ENCODE measurements at places on chromosomes 6 and 20.

GRCh38 chr6:42748203-42748898 lies 2.4 kb upstream of the TBCC start:
- no peak for DNase-seq

GRCh38 chr6:161361529-161361928 lies 87.7 kb upstream of the AGPAT4 start:
- DNase-seq: no peak

- no peak for DNase-seq
Measured at GRCh38 chr20:4870906-4871305, 130.4 kb downstream of the SLC23A2 start.

DNA sequence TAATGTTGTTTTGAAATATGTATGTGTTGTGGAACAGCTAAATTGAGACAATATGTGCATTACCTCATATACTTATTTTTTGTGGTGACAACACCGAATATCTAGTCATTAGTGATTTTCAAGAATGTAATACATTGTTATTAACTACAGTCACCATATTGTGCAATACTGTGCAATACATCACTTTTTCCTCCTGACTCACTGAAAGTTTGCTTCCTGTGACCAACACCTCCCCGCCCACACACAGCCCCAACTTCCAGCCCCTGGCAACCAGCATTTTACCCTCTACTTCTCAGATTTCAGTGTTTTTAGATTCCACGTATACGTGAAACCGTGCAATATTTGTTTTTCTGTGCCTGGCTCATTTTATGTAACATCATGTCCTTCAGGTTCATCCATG lies 627.9 kb downstream of the PRKN start:
- DNase-seq: no peak

GRCh38 chr20:45968801-45969711 lies 2.9 kb downstream of the ZNF335 start:
- DNase-seq: no peak

- peak; percentile 29 for DNase-seq
Measured at GRCh38 chr20:51500311-51500710, 42.2 kb downstream of the NFATC2 start.

DNA sequence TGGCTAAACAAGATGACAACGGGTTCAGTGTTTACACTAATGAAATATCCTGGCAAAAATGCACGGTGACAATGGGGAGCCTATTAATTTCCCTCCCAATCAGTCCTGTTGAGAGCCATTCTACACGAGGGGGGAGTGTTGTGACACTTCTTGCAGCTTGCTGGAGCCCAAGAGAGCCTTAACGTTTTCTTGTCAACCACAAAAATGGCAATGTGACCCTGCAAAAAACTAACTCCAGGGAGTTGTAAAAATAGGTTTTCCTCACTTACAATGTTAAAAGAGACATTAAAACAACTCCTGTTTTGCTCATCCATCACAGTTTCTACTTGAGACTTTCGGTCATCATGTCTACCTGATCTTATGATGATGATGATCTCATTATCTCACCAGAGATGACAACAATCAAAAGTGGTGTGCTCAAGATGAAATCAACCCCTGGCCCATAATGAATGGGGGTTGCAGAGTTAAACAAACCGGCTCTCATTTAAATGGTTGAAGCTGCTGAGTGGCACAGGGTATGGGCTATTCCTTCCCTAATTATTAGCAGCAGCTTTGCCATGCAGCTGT lies 57.9 kb downstream of the GJA10 start:
- no peak for DNase-seq

DNA sequence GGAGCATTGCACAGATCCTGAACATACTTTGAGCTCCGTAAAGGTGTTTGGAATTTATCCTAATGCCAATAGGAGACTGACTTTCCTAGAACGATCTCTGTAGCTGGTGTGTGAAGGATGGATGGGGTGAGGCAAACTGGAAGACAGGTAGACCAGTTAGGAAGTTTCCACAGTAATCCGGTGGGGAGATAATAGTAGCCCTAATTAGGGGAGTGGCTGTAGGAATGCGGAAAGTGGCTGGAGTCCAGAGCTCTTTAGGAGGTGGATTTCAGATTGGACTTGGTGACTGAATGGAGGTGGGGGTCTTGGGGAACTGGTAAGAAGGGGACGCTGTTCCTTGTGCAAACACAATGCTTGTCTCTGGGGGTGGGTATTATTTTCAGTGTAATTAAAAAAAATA lies 146.3 kb downstream of the SOX4 start:
- no peak for DNase-seq

GRCh38 chr6:74976026-74976425 lies 229.8 kb downstream of the COL12A1 start:
- no peak for DNase-seq

DNA sequence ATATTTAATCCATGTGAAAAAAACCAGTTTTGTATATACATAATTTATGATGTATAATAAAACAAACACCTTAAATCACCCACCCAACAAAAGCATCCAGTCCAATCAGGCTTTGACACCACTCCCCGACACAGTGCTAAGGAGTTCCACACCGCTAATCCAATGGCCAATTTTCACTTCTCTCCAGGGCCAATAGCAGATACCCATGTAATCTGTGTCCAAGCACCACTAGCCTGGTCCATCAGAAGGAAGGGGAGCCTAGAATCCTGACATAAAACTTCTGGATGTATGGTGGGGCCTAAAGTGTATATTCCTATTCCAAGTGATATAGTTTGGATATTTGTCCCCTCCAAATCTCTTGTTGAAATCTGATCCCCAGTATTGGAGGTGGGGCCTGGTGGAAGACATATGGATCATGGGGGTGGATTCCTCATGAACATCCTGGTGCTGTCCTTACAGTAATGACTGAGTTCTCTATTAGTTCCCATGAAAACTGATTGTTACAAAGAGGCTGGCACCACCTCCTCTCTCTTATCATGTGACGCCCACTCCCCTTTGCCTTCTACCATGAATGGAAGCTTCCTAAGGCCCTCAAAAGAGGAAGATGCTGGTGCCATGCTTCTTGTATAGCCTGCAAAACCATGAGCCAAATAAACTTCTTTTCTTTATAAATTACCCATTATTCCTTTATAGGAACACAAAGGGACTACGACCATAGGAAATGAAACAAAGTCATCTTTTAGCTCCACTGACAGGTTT lies 20.8 kb downstream of the RALGAPA2 start:
- no peak for DNase-seq

DNA sequence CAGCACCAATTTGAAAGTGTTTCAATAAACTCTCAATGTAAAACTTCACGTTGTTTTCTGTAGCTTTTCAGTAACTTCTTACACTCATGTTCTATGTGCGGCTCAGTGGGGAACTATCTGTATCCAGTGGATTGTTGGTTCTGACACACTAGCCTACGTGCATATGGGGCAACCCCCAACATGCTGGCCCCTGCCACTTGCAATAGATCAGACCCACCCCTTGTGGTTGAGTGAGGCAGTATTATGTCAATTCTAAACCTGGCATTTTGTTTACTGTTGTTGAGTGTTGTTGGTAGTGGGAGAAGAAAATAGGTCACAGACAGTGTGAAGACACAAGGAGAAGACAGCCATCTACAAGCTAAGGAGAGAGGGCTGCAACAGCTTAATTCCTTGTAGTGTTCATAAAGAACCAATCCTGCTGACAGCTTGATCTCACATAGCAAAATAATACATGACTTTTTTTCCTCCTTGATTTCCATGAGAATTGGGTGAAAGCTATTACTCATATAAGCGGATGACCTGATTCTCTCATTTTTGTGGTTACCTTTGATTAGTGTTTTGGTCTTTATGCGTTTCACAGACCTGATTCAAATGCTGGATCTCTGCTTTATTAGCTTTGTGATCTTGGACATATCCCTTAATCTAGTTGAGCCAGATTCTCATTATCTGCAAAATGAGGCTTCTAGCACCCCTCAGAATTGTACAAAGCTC lies 320.4 kb downstream of the LAMA2 start:
- DNase-seq: no peak

DNA sequence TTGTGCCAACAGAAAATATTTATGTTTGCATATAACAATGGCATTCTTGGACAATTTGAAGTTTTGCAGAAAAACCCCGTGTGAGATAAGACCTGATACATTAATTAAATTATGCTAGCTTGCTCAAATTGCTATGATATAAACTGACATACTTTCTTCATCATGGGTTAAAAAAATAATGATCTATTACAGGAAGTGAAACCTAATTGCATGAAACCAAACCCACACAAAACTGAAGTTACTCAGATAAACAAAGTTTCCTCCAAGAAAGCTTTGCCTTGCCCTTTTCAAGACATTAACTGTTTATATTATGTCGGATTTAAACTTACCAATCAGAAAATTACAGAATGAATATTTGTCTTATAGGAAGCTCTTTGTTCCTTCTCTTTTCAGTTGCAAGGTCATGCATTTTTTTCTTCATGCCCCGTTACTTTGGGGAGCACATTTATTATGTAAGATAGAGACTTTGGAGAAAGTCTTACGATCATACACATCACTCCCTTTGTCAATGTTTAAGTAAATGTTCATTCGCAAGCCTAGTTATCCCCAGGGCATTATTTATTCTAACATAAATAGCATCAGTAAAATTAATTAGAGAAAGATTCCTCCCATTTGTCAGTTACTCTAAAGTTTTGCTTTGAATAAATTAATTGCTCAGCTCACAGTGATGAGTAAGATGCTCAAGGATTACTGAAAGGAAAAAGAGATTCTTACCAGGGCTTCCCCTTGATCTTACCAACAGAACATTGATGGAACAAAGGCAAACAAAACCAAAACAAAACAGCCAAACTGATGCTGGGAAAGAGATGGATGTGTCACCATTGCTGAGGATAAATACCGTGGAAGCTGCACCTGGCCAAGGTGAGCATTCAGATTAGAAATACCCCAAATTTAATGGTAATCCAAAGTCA lies 14.8 kb upstream of the TMEM244 start:
- DNase-seq: no peak

GRCh38 chr6:138833816-138834539 lies 38.1 kb downstream of the ECT2L start:
- DNase-seq: no peak
